Upper lobe of left lung (tissue), 6 donors: ENCODE measurements at places on chromosomes 4 and X. TPM values are rescaled to one million over a fixed set of nuclear protein-coding genes. Genes with fewer than 3 reads are reported as not detected.

DNA sequence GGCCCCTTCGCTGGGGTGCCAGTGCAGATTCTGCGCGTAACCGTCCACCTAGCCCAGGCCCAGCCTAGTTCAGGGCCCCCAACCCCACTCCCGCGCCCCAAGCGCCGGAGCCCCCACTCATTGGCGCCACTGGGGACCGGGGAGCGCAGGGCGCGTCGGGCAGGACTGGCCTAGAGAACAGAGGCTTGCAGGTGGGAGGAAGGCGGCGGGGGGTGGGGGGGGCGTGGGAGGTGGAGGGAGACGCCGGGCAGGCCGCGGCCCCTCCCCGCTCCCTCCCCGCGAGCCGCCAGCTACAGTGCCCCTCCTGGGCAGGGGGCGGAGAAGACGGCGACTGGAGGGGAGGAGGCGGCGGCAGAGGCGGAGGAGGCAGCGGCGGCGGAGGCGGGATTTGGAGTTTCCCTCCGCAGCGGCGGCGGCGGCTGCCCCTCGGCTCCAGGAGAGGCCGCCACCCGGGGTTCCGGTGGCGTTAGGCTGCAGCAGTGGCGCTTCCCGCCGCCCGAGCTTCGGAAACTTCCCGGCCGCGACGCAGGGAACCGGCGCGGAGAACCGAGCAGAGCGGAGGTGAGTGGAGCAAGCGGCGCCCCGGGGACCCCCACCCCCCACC is 4.8 kb upstream of the DUSP9 start:
- DNase-seq = no peak

GRCh38 chr4:52939325-52939724 is 77.2 kb downstream of the RASL11B start:
- no peak for DNase-seq

DNA sequence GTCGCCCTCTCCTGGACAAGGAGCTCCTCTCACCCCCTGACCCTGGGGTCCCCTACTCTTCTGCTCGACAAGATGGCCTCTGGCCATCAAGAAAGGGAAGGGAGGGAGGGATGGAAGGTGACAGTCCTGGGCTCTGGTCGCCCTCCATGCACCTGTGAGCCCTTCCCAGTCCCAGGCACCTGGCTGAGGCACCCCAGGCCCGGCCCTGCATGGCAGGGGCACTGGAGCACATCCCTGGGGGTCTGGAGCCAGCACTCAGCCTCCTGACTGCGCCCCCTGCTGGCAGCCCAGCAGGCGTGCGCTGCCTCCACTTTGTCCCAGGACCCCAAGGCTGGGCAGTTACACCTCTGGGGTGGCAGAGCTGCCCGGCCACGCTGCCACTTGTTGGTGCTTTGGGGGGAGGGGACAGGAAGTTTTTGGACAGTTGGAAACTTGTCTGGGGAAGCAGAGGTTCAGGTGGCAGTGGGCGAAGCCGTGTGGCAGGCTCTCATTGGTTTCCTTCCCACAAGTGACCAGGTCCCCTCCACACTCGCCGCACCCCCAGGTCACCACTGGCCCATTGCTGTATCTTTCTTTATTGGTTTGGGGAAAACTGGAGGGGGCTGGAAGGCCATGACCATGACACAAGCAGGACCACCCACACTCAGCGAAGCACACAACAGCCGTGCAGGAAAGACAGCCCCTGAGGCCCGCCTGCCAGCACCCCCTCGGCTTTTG is 4.3 kb downstream of the PNCK start:
- DNase-seq = no peak

GRCh38 chr4:7647186-7647585 is 212.5 kb upstream of the PSAPL1 start:
- DNase-seq = no peak

- DNase-seq = no peak
Observed at GRCh38 chr4:87978681-87979080, 3.2 kb downstream of the SPP1 start.

- DNase-seq = no peak
Observed at GRCh38 chr4:97548943-97549583, 594.2 kb downstream of the STPG2 start.

DNA sequence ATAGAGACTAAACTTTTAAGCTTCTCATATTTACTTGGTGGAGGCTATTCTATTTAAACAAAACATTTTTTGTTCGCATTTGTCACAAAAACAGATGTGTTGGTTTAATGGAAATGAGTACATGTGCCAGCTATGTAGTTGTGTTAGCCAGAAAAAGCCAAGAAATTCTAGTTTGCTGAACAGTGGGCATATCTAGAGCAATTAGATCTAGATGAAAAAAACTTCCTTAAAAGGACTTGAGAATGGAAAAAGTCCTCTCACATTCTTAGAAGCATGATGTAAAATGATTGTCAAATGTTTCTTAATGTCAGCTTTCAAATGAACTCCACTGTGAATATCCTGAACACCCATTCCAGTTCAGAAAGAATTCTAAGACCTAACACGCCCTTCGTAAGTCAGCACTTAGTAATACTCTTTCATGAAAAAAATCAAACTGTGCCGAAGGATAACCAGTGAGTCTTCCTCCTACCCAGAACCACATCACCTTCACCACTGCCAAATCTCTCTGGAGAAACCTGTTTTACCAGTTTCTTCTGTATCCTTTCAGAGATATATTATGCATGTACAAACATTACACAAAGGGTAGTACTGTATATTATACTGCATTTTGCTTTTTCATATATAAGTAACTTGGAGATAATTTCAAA is 28.2 kb downstream of the PHKA1 start:
- no peak for DNase-seq

GRCh38 chrX:148723551-148723950 is 223.1 kb downstream of the AFF2 start:
- no peak for DNase-seq

- no peak for DNase-seq
Observed at GRCh38 chr4:33685939-33686338, 2558.4 kb downstream of the ARAP2 start.

- no peak for DNase-seq
Observed at GRCh38 chrX:55135171-55135570, 46.4 kb downstream of the PAGE2 start.

DNA sequence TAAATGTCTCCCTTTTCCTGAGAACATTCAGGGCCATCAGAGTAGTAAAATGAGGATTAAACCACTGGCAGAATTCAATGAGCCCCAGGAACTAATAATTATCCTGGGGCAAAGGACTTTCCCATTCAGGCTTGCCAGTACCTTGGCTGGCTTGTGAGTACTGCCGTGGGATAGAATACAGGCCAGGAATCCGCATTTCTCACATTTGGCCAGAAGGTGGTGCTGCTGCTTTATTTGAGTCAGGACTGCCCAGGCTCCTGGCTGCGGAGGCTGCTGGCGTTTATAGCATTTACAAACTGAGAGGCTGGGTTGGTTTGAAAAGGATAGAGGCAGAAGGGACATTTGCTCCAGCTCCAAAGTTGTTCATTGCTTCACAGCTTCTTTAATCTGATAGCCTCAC is 91.4 kb downstream of the RTL9 start:
- no peak for DNase-seq

DNA sequence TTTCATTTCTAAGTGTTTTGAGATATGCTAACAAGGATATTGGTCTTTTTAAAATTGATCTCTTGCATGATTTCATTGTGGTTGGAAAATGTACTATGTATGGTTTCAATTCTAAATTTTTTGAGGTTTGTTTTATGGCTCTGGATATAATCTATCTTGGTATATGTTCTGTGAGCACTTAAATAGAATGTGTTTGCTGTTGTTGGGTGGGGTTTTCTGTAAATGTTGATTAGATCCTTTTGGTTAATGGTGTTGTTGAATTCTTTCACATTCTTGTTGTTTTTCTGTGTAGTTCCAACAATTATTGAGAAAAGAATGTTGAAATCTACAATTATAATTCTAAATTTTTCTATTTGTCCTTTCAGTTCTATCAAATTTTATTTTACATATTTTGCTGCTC is 42.6 kb upstream of the GNRHR start:
- no peak for DNase-seq

The RTL9 gene
- 0.03 TPM for total RNA-seq

The MTTP gene
- total RNA-seq = 0.47 TPM

The PCSK1N gene
- 7.5 TPM for total RNA-seq
